ENCODE measurements at places on chromosomes 12 and 14. TPM values are rescaled to one million over a fixed set of nuclear protein-coding genes. Genes with fewer than 3 reads are reported as not detected.

GRCh38 chr14:22176957-22177356, 412.1 kb downstream of the DAD1 start:
- H3K36me3 ChIP-seq = no peaks in the 10 kb centered on the region
- H3K4me1 ChIP-seq = no peaks in the 10 kb centered on the region
- no peak for DNase-seq

DNA sequence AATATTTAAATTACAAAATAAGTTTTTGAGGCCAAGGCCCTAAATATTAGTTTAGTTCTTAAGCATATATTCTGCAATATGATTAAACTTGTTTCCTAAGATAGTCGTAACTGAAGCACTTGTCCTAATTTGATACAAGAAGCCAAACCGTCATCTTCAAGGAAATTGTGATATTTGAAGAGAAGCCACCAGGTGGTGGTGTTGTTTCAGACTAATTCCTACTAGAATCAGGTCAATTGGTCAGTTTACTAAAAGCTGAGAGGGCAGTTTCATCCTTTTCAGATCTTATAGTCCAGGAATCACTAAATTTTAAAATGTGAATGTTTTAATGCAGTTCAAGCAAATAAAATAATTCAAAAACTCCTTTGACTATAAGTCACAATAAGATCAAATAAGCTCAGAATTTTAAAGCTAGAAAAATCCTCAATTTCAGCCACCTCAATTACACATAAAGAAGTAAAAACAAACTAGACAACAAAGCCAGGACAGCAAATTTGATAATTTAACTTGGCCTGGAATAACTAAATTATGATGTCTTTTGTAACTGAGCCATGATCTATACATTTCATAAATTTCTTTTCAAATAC, 7.1 kb upstream of the ARL1 start:
- H3K36me3 ChIP-seq = no peaks in the 10 kb centered on the region
- no peak for DNase-seq
- no peak overlapping the region for H3K4me3 ChIP-seq
- H3K4me1 ChIP-seq = no peaks in the 10 kb centered on the region

DNA sequence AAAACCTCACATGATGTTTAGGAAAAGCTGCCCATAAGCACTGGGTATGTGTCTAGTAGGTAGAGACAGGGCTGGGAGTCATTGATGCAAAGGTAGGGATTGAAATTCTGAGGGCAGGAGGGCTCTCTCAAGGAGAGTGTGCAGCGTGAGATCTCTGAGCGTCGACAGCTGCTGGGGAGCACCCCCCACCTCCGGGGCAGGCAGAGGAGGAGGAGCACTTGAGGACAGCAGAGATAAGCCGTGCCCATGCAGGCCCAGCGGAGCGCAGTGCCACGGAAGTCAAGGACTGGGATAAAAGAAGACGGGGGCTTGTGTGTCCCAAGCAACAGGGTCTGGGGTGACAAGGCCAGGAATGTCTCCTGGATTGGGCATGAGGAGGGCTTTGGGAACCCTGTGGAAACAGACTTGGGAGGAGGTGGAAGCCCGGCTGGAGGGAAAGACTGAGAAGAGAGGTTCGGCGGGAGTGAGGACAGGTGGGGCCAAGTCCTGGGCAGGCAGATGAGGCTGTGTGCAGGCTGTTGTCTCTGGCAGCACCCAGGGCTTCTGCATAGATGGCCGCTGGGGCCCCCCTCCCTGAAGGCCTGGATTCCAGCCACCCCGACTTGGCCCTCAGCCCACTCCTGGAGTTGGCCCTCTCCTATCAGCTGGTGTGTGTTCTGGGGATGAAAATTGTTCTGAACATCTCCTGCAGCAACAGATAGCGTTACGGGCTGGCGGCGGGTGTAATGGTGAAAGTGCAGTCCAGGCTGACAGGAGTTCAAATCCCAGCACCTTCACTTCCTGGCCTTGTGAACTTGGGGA, 1.9 kb downstream of the CACNA2D4 start:
- peak; percentile 74 for DNase-seq
- no peaks in the 10 kb centered on the region for H3K27me3 ChIP-seq
- H3K4me1 ChIP-seq = peaks cover 15% of the 10 kb centered on the region
- no peak overlapping the region for H3K27ac ChIP-seq

DNA sequence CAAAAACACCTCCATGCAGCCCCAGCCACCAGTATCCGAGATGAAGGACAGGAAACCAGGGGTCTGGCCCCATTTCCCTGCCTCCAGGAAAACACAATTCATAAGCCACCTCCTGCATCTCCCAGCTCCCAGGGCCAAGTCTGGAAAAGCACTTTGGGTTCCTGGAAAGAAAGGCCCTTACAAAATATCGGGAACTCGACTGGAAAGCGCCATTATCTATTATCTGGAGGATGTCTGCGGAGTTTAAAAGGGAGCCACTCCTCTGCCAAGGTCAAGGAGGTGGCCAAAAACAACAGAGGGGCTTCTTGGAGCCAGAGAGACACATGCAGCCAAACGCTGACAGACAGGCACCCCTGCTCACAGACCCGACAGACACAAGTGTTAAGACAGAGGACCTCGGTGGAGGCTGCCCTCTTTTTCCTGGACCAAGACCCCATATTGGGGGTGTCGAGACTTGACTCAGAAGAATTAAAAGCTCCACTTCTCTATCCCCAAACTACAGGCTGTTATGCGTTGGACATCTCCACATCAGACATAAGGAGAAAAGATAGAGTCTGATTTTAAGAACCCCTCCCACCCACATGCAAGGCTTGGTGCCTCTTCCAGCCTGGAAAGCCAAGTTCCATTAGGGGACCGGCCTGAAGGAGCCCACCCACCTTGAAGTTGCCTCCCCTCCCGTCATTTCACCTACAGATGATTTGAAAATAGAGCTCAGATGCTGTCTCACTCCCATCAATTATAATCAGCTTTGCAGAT, 9.6 kb downstream of the ACTN1 start:
- H3K36me3 ChIP-seq = peaks cover 33% of the 10 kb centered on the region
- H3K4me3 ChIP-seq = peak overlapping the region; percentile 15
- peaks cover 81% of the 10 kb centered on the region for H3K4me1 ChIP-seq
- no peak for DNase-seq

DNA sequence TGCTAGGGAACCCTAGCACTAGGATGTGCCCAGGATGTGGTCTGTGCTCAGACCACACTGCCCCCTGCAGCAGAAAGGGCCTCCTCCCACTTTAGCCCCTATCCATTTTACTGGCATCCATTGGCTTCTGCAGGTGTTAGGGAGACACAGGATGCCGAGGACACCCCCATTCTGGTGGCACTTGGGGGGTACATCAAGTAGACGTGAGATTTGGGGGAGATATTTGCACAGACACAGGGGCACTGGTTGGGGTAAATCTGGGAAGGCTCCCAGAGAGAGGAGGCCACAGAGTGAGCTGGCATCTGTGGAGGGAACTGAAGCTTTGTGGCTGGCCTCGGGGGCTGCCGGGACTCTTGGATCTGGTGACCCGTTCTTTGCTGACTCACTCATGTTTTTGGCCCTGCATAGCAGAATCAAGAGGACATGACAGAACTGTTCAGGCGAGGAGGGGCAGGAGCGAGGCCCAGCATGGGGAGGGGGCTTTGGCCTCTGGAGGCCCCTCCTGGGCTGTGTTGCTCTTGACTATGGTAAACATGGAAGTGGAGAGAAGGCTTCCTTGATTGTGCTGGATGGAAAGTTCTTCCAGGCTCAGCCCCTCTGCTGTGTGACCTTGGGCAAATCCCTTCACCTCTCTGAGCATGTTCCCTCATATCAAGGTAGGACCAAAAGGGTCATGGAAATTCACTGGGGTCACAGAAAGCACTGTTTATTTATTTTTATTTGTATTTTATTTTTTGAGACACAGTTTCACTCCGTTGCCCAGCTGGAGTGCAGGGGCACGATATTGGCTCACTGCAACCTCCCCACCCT, 1.8 kb downstream of the PLBD2 start:
- H3K4me3 ChIP-seq = peak overlapping the region; percentile 91
- peaks cover 14% of the 10 kb centered on the region for H3K36me3 ChIP-seq
- no peak for DNase-seq
- H3K27me3 ChIP-seq = no peaks in the 10 kb centered on the region

DNA sequence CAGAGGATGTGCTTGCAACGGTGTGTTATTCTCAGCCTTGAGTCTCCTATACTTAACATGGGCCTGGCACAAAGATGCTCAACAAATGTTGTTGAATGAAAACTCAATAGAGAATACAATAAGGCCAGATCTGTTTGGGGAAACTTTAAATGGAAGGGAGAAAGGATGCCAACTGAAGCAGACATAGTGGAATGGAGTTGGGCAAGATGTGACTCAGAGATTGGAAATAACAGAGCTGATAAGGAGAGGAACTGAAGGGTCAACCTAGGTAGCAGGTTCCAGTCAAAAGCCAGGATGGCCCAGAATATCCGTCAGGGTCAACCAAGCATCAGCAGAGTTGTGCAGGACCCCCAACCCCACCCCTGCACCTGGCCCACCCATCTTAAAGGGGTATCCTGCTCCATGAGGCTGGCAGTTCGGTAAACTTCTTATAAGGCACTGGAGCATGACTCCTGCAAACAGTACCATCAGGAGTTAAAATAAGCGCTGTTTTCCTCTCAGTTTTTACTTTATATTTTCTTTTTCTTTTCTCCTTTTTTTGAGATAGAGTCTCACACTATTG, 1.1 kb upstream of the BCDIN3D start:
- H3K4me3 ChIP-seq = no peak overlapping the region
- no peak overlapping the region for H3K27ac ChIP-seq
- peaks cover 21% of the 10 kb centered on the region for H3K27me3 ChIP-seq
- no peaks in the 10 kb centered on the region for H3K36me3 ChIP-seq

- no peak overlapping the region for H3K27ac ChIP-seq
- no peak overlapping the region for H3K4me3 ChIP-seq
- no peak for DNase-seq
- H3K4me1 ChIP-seq = no peaks in the 10 kb centered on the region
- H3K36me3 ChIP-seq = no peaks in the 10 kb centered on the region
Measured at GRCh38 chr12:96876966-96877365, 30.1 kb upstream of the NEDD1 start.

- H3K27me3 ChIP-seq = no peaks in the 10 kb centered on the region
- peaks cover 27% of the 10 kb centered on the region for H3K4me1 ChIP-seq
- no peak overlapping the region for H3K4me3 ChIP-seq
Measured at GRCh38 chr12:46459861-46460545, 87.4 kb upstream of the SLC38A2 start.

Gene EIF2B1
- 73.7 TPM for total RNA-seq

Gene COL2A1
- total RNA-seq = not detected

Gene ADAM20
- total RNA-seq = 0.71 TPM

Gene KLRG1
- total RNA-seq = 2.2 TPM

Gene GPR65
- 0.32 TPM for total RNA-seq
